ENCODE measurements at places on chromosomes 5 and 9.
A peak's percentile ranks its signal among the peaks of the same experiment; 100 is the strongest.

GRCh38 chr5:157362012-157362411, 96.1 kb downstream of the CYFIP2 start:
- DNase-seq = no peak

DNA sequence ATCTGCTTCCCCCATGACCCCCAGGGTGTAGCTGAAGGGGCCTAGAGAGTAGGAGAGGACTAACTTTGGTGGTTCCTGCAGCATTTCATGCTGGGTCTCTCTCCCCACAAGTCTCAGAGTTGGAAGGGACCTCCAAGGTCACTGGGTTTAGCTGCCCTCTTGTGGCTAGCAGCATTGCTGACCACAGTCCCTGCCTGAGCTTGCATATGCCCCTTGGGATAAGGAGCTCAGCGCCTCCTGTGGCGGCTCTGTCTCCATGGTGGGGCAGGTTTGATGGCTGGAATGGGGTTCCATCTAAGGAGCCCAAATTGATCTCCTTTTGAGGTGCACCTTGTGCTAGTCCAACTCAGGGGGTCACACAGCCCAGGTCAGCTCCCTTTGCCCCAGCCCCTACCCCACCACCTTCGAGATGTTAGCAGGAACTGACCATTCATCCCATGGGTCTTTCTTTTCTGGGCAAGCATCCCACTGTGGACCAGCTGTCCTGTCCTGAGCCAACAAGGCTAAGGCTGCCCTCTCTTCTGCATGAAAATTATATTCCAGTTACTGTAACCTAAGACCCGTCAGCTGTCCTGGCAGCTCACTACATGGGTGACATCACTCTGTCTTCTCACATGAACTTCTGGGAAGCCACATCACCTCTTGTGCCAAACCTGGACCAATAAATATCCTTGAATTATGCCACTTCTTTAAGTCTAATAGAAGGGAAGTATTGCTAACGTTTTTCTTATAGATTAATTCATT, 196.2 kb downstream of the HSPA4 start:
- no peak for DNase-seq

DNA sequence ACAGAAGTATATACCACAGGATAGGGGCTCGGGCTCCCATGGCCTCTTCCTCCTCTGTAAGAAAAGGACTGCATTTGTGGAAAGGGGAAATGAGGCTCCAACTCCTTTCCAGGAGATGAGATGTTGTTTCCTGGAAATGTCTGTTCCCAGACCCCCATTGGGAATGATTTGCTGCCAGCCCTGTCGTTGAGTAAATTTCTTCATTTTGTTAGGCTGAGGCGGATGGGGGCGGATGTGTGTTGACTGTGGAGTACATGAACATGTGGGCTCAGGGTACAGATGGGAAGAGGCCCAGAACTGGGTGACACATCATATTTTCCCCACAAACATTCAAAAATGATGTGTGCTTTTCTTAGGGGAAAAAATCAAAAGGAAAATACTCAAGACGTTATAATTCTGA, 28.8 kb upstream of the TNFAIP8 start:
- no peak for DNase-seq

DNA sequence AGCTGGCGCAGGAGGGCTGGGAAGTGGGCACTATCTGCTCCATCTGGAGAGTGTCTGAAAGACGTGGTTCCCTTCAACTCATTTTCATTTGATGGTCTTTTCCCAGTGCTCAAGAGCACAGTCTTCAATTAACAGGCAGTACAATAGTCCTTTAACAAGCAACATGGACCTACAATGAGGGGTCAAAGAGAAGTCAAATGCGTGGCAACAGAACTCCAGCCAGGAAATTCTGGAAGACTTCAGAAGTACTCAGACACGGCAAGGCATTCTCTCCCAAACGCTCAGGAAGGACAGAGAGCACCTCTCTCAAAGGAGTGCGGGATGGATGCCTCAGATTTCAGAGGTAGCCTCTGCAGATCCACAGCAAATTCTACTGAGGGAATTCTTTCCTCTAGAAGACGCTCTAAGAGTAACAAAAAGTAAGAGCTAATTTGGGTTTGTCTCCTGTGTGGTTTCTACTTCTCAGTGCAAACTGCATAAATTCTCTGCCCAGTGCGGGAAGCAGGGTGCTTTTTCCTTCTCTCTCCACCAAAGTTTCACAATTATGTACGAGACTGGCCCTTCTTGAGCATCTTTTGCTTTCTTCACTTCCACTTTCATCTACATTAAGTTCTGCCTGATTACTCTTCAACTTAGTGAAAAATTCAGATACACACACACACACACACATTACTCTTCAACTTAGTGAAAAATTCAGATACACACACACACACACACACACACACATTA, 56.4 kb downstream of the LHFPL2 start:
- DNase-seq = no peak

DNA sequence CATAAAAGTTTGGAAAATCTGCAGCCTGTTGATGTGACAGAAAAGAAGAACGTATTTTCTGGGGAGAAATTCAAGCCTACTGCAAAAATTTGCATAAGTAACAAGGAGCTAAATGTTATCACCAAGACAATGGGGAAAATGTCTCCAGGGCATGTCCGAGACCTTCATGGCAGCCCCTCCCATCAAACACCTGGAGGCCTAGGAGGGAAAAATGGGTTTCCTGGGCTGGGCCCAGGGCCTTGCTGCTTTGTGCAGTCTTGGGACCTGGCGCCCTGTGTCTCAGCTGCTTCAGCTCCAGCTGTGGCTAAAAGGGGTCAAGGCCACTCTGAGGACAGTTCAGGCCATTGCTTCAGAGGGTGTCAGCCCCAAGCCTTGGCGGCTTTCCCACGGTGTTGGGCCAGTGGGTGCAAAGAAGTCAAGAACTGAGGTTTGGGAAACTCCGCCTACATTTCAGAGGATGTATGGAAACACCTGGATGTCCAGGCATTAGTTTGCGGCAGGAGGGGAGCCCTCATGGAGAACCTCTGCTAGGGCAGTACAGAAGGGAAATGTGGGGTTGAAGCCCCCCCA, 13.1 kb downstream of the CERT1 start:
- no peak for DNase-seq

- no peak for DNase-seq
Observed at GRCh38 chr9:37965116-37965515, 61.2 kb upstream of the SLC25A51 start.

DNA sequence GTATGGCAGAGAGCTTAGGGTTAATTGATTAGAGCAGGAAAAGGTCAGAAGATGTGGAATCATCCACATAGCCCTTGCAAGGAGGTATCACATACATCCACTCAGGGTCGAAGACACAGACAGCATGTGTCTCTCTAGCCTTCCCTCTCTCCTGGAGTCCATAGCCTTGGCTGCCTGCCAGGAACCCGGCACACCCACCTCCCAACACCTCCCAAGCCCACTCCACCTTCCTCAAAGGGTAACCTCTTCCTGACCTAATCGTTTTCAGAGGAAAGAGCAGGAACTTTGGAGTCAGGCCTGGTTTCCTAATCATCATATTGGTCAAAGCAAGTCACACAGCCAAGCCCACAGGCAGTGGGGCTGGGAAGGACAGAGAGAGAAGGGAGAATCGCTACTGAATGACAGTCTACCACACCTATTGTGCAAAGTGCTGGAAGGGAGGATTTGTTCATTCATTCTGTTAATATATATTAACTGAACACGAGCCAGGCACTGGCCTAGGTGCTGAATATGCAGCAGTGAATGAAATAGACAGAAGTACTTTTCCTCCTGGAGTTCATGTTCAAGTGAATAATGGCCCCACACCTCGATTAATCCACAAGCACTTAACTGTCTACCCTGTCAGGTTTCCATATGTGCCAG, 107.8 kb downstream of the KCNIP1 start:
- no peak for DNase-seq

GRCh38 chr5:73236541-73237128, 63.6 kb downstream of the TMEM174 start:
- no peak for DNase-seq

- no peak for DNase-seq
Observed at GRCh38 chr9:116153765-116154333, at the start of gene PAPPA. Gene PAPPA (plus strand): TSS chr9:116153791. CDS start chr9:116154173, 382 bp downstream.

GRCh38 chr5:102760815-102761214, 5.7 kb downstream of the PAM start:
- DNase-seq = no peak

DNA sequence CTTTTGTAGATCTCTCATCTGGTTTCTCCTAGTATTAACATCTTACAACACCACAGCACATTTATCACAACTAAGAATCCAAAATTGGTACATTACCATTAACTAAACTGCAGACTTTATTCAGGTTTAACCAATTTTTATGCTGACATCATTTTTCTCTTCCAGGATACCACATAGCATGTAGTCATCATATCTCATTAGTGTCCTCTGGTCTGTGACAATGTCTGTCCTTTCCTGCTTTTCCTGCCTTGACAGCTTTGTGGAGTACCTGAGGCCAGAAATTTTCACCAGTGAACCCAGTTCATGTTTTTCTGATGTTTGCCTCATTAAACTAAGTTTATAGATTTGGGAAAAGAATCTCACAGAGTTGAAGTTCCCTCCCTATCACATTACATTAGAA, 294.7 kb upstream of the TNC start:
- DNase-seq = no peak

DNA sequence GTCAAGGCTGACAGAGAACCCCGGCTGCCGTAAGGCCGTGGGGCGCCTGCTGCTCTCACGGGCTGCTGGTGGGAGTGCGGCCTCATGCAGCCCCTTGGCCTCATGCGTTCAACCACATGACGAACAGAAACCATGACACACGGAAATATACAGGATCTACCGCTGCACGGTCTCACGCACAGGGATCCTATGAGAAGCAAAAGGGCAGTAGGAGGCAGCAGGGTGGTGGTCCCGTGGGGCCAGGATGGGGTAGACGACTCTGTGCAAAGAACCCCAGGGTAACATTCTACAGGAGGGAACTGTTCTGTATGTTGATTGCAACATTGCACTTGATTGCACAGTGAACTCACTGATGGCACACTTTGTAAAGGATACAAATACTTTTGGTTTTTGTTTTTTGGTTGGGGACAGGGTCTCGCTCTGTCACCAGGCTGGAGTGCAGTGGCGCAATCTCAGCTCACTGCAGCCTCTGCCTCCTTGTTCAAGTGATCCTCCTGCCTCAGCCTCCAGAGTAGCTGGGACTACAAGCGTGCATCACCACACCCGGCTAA, 51.6 kb downstream of the NACC2 start:
- DNase-seq = no peak

DNA sequence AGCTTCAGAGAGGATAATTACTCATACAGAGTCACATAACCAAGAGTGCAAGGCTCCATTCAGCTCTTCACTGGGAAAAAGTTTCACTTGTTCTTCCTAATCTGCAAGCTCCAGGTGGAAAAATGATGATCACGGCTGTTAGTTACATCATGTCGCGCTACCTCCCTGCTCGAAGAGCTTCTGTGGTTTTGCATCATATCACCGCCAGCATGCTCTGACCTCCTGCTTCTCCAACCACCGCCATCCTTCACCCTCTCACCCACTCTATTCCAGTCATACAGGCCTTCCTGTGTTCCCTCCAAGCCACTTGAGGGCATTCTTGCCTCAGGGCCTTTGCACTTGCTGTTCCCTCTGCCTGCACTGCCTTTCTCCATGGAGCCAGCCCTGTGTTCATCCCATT, 47.1 kb downstream of the COL27A1 start:
- no peak for DNase-seq

GRCh38 chr5:44713446-44713845, 95.3 kb upstream of the MRPS30 start:
- no peak for DNase-seq

DNA sequence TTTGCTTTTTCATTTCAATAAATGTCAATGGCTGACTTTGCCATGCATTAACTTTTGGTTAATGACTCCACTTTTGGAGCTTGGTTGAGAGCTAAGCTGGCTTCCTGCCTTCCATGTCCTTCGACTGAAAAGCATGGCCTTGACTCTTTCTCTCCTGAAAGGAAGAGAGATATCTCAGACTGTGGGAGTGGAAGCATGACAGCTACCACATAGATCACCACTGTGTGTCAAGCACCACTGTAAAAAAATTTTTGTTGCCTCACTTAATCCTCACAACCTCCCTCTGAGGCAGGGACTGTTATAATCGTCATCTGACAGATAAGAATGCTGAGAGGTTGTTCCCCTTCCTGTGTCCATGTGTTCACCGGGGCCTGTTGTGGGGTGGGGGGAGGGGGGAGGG, 184.8 kb downstream of the RORB start:
- DNase-seq = no peak

- no peak for DNase-seq
Observed at GRCh38 chr5:72472031-72472430, 35.2 kb downstream of the ZNF366 start.

DNA sequence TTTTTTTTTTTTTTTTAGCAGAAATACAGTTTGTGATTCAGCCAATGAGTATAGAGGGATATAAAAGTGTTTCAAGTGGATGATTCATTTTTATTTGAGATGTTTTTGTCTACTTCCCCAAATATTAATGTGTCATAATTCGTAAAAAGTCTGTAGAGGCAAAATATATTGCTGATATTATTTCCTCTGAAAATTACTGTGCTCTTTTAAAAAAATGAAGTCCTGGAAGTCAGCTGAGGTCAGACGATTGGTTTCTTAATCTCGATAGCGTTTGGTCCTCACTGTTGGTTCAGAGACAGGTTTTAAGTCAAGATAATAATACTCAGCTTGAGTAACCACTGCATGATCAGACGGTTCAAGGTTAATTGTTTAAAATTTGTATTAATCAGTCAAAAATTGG, 19.5 kb downstream of the IL9 start:
- DNase-seq = no peak

DNA sequence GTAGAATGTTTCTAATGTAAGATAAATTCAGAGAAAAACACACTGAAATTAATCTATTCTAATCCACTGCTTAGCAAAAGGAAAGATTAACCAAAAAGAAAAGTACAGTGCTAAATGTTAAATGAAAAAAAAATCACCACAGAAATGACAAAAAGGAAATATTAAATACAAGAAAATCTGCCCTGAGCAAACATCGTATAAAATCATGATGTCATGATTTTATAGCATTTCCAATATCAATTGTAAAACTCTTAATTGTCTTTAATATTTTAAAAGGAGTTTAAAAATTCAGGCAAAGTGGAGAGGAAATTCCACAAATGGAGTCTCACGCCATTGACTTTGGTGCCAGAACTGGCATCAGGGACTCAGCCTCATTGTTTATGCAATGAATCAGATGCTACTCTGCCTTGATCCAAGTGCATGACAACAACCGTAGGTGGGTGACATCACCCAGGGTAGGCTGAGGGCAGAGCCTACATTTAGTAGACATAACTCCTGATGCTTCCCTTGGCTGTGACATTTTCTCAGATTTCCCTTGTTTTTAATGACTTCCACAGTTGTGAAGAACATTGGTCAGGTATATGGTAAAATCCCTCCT, 696.8 kb downstream of the SEMA5A start:
- peak; percentile 69 for DNase-seq

GRCh38 chr5:133489632-133490031, 122.7 kb downstream of the FSTL4 start:
- DNase-seq = no peak

Data from non-pigmented ciliary epithelial cell (primary cell).